ENCODE measurements at places on chromosomes 3 and 15.

DNA sequence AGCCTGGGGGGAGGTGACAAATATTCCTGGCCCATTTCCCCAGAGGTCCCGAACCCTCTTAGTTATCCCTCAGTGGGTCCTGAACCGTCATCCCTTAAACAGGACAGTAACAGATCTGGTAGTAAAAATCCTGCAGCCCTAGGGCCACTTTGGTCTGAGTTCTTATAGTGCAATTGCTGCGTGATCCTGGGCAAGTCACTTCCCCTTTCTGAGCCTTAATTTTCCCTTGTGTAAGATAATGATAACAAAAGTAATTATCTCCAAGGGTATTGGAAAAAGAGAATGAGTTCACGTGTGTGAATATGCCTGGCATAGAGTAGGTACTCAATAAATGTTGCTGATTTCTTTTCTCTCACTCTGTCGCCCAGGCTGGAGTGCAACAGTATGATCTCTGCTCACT is 2.9 kb upstream of the JAGN1 start:
- DNase-seq = no peak

GRCh38 chr3:126543457-126544061 is 15.2 kb downstream of the C3orf22 start:
- no peak for DNase-seq

DNA sequence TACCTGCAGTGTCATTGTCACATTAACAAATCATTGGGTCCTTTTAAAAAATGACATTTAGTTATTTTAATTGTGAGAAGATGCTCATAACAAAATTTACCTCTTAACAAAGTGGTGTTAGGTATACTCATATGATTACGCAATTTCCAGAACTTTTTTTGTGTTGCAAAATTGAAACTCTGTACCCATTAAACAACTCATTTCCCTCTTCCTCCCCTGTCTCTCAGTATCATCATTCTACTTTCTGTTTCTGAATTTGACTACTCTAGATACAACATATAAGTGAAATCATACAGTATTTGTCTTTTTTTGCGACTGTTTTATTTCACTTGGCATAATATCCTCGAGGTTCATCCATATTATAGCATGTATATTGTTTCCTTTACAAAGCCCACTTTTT is 58.7 kb upstream of the CHST2 start:
- no peak for DNase-seq

GRCh38 chr3:55454611-55455010 is 32.5 kb downstream of the WNT5A start:
- DNase-seq = no peak

- no peak for DNase-seq
Observed at GRCh38 chr15:95458721-95459120, 871.8 kb upstream of the NR2F2 start.

DNA sequence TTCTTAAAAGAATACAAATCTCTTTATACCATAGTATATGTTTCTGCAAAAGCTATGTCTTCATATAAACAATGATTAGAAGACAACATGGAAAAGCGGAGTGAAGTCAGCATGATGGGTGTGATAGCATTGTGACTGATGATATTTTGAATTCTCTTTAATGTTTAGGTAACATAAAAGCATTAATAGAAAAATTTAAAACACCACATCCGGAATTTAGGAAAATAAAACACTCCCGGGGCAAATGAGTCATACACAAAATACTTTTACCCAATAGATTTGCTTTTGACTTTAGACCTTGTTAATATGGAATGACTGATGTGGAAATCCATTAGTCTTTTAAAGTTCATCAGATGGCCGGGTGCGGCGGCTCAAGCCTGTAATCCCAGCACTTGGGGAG is 134.7 kb downstream of the P3H2 start:
- no peak for DNase-seq

- DNase-seq = no peak
Observed at GRCh38 chr3:128763967-128764366, 38.0 kb downstream of the RAB7A start.

GRCh38 chr15:58396181-58396580 is 35.6 kb upstream of the LIPC start:
- DNase-seq = peak; percentile 26

DNA sequence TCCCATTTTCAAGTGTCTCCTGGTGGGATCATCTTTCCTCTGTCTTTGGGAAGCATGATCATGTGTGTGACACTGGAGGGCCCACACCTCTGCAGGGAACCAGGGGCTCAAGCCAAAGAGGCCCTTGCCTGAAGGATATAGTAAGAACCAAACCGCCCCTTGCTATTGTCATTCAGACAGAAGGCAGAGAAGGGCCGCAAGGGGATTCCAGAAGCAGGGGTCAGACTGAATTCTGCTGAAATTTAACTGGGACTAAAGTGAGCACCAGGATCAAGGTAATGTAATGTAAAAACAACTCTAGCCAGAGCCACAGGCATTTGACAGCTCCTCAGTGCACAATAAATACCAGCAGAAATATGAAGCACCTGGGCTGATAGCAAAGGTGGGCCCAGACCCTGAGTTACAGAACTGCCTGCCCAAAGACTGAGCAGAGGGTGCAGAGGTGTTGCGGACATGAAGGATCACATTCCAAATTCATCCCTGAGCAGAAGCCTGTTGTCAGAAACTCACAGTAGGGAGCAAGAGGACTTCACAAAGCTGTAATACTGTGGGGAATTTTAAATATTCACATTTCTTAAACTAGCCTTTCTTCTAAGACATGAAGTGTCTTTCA is 46.0 kb upstream of the RASGRF1 start:
- DNase-seq = no peak

DNA sequence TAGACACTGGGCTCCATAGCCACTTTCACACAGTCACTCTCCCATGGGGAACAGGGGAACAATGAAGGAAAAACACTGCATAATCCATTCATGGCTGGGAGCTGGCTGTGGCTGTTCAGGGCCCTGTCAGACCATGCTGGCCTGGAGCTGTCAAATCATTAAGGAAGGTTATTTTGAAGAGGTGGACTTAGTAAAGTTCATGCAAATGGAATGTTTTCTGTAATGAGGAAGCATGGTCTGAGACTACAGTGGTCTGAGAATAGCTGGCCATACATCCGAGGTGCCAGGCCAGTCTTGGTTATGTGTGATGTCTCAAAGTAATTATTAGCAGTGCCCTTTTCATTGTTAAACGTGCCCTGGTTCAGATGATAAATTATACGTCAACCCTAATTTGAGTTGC is 117.1 kb upstream of the MRPS22 start:
- no peak for DNase-seq

Measured in astrocyte of the cerebellum (primary cell).